RCC 7860 (cell line): ENCODE measurements at places on chromosomes 13 and 19.

DNA sequence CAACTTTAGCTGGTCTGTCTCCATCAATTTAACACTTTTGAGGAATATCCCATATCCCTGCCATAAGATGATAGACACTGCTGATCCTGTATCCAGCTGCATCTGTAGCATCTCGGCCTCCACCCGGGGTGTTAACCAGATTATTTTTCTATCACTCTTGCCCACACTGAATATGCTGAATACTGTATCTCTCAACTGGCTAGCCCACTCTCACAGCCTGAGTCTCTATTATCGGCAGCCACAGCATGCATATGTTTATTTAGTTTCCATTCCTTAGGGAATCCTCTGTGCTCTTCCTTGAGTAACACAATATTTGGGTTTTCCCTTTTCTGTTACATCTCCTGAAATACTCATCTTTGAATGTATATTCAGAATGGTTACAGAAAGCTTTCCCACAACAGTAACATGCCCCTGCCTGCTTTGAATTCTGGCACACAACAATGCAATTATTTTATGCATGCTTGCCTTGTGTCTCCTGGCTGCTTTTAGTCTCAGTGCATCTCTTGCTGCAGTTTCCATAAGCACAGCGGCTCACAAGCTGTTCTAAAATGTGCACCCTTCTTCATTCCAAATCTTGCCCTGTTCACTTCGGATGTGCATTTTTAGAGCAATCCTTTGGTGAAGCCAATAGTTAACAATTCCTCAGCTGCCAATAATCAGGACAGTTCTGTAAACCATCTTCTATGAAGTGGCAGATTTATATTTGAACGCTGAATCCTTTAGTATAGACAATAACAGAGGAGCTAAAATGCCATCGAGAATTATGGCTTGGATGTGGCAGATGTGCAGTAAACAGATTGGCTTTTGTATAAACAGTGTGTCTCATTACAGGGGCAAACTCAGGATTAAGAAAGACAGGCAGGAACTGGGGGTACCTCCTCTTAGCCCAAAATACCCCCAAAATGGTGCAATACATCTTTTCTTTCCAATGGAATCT, 261.9 kb upstream of the SOX21 start:
- DNase-seq, result no peak

- no peak for DNase-seq
These were observed 1074.3 kb upstream of the SLC10A2 start for GRCh38 chr13:104140552-104140951.

DNA sequence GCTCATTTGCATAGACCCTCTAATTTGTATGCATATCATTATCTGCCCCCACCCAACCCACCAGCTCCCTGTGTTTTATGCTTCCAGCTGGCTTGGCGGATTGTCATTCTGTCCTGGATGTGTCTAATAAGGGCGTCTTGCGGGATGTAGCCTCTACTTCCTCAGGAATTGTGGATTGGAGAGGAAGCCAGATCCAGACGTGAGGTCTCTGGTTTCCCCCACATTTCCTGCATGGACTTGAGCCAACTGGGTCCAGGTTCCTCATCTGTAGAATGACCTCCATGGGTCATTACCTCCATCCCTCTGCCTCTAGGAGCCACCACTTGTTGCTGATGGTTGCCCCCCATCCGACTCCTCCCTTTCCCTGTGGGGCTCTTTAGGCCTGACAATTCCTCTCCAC, 7.3 kb downstream of the TNFSF14 start:
- no peak for DNase-seq

- no peak for DNase-seq
These were observed 2.6 kb downstream of the ZNF784 start for GRCh38 chr19:55621673-55622231.

GRCh38 chr13:113666951-113667701, at the start of gene GRK1:
Gene GRK1 (plus strand): TSS chr13:113667219. CDS start chr13:113667387, 168 bp downstream.
- no peak for DNase-seq

DNA sequence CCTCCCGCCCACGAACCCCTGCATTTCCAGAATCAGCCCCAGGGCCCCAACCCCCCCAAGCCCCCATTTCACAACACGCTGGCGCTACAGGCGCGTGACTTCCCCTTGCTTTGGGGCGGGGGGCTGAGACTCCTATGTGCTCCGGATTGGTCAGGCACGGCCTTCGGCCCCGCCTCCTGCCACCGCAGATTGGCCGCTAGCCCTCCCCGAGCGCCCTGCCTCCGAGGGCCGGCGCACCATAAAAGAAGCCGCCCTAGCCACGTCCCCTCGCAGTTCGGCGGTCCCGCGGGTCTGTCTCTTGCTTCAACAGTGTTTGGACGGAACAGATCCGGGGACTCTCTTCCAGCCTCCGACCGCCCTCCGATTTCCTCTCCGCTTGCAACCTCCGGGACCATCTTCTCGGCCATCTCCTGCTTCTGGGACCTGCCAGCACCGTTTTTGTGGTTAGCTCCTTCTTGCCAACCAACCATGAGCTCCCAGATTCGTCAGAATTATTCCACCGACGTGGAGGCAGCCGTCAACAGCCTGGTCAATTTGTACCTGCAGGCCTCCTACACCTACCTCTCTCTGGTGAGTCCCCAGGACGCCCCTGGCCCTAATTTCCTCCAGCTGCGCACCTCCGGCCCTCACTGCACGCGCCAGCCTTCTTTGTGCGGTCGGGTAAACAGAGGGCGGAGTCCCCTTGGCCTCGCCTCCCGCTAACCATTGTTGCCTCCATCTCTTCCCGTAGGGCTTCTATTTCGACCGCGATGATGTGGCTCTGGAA, at the start of gene FTL:
FTL (plus strand) TSS at position 270 of the 766 bp plus-strand sequence; CDS start at position 469, 199 bp downstream.
- DNase-seq, result peak; percentile 86

GRCh38 chr19:30225676-30226463, 146.3 kb upstream of the ZNF536 start:
- no peak for DNase-seq

DNA sequence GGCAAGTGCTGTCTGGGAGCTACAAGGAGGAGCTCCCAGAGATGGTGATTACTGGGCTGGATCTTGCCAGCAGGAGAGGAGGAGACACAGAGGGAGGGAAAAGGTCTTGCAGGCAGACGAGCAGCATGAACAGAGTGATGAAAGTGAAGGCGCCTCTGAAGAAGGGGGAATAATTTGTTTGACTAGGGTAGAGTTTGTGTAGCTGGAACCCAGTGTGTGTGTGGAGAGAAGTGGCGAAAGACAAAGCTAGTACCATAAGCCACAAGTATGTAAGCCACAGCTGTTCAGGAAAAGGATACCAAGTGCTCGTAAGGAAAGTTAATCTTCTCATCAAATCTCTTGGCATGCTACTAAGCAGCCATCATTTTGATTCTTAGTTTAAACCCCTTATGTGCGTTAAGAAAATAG, 5.4 kb downstream of the FLT1 start:
- no peak for DNase-seq

GRCh38 chr13:71412231-71412630, 454.8 kb downstream of the DACH1 start:
- DNase-seq, result no peak

GRCh38 chr13:45481688-45482087, 16.9 kb downstream of the COG3 start:
- DNase-seq, result no peak

GRCh38 chr13:99495466-99496183, 5.6 kb upstream of the TM9SF2 start:
- no peak for DNase-seq

GRCh38 chr19:9354651-9355050, 8.2 kb upstream of the ZNF177 start:
- DNase-seq, result no peak

GRCh38 chr19:41570639-41571112, 5.3 kb upstream of the CEACAM21 start:
- DNase-seq, result peak; percentile 39

DNA sequence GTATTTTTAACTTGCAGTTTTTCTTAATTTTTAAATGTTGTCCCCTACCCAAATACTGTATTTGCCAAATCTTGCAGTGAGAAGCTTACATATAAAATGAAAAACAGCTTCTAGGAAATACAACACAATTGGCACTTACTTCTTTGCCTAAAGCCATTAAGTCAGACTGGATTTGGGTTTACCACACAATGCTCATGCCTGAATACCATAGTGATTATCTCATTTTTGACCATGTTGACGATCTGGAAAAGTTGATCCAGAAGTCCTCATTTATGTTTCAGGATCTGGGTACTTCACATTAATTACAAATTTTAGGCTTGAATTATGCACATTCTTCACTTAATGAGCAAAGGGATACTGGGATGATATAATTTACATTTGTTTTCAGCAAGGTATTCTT, 2.4 kb downstream of the RNF6 start:
- no peak for DNase-seq

GRCh38 chr13:100658363-100658762, 16.2 kb downstream of the TMTC4 start:
- DNase-seq, result no peak

GRCh38 chr13:52161181-52161646, 1.8 kb upstream of the NEK3 start:
- no peak for DNase-seq

DNA sequence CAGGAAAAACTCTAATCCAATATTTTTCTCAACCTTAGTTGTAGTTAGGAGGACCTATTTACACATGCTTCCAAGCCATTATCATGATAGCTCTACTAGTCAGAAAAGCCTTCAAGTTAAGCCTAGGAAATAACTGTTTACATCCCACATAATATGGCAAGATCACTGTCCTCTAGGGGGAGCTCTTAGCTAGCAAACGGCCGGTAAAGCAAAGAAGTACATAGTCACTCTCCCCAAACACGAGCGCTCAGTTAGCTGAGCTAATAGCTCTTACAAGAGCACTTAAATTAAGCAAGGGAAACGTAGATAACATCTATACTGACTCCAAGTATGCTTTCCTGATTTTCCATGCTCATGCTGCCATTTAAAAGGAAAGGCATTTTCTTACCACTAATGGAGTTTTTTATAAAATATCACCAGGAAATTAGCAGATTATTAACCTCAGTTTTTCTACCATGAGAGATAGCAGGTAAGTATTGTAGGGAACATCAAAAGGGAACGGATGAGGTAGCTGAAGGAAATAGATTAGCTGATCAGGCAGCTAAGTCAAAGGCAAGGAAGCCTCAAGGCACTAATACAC, 100.6 kb upstream of the PABPC3 start:
- peak; percentile 49 for DNase-seq

GRCh38 chr19:1970806-1971502, 30.0 kb downstream of the CSNK1G2 start:
- no peak for DNase-seq

DNA sequence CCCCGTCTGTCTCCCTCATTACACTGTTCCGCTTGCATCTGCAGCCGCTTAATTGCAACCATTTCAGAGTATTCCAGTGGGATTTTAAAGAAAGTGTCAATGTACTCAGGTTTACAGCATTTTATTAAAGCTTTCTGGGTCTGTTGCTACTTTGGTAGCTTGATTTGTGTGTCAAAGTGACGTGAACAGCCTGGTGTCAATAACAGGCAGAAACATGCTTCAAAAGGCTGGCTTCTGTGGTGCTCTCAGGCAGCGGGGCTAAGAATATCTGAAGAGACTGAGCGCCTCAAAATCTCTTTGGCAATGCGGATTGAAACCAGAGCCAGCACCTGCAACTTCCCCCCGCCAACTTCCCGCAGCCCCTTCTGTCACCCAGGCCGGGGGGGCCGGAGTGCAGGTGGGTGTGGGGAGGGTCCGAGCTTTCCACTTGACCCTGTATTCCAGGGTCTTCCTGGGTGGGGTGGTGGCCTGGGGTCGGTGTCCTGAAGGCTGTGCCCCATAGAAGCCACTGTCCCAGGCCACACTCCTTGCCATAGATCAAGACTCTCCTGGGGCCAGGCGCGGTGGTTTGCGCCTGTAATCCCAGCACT, 81.2 kb downstream of the KDM4B start:
- DNase-seq, result no peak

GRCh38 chr13:43077461-43077860, 54.1 kb downstream of the DNAJC15 start:
- no peak for DNase-seq

GRCh38 chr13:27403203-27403678, 21.2 kb upstream of the GTF3A start:
- DNase-seq, result peak; percentile 62

GRCh38 chr19:47781590-47782262, 3.2 kb downstream of the SELENOW start:
- no peak for DNase-seq

DNA sequence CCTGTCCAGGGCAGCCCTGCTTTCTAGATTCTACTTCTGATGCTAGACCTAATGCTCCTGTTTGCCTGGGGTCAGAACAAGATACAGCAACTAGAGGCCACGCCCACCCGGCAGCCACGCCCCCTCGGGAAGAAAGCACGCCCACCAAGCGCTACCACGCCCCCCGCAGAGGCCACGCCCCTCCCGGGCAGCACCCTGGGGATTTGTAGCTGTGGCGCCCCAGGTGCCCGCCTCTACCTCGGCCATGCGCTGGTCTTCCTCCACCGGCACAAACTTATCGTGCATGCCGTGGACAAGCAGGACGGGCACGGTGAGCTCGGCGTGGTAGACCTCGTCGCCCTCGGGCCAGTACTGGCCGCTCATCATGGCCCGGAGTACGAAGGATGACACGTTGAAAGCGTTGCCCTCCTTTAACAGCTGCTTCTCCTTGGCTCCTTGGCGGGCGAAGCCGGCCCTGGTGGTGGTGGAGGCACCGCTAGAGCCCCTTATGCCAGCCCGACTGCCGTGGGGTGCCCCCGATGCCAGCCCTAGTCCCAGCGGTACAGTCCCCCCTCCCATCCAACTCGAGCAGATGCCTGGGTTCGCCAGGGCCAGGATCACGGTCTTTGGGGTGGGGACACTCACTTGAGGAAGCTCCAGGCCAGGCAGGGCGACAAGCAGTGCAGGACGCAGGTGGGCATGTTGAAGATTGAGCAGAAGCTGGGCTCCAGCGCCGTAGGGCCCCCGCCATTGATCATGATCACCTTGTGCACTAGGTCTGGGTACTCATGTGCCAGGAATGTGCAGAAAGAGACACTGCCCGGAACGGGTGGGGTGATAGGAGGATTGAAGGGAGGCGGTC, 9.0 kb downstream of the ABHD8 start:
- no peak for DNase-seq

GRCh38 chr19:35168196-35168595, 13.7 kb downstream of the FXYD5 start:
- DNase-seq, result no peak

DNA sequence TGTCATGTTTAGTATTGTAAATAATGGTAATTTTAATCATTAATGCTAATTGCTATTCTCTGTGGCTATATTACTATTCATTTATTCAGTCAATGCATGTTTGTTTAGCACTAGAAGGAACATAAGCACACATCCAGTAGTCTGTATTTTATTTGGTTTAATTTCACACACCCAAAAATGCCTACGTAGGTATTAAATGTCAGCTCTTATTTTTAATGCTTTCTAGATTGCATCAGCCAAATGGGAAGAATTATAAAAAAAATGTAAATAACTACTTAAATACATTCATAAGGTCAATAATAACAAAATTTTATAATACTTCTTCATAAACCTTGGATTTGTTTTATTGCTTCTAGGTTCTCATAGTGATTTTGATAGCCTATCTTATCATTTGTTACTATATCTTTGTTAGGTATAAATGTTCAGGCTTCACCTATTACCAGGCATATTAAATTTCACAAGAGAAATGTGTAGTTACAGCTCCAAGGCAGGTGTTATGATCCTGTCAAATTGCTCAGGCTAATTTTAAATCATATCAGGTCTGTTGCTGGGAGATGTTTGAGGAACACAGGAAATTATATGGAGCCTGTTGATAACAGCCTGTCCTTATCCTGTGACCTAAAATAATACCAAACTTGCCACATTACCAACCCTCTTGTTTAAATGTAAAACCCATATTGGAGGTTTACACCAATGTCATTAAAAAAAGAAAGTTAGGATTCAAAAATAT, 34.4 kb downstream of the ITGBL1 start:
- no peak for DNase-seq
